RPMI7951 (cell line): ENCODE measurements at places on chromosomes 6 and 20. TPM values are rescaled to one million over a fixed set of nuclear protein-coding genes. Genes with fewer than 3 reads are reported as not detected.

DNA sequence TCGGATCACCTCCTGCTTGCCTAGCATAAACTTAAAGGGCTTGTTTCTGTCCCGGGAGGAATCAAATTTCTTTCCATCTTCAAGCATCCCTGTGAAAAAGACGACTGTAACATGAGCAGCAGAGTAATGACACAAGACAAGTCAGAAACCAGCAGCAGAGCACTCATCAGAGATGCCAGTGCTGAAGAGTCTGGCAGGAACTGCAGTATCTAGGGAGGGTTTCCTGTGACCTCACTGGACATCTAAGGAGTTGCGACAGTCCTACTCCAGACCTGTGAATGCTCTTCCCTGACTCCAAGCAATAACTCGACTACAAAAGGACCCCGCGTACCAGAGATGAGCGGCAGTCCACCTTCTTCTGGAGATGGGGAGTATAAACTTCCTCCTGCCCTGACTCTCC, 17.3 kb downstream of the FKBP1A start:
- peak; percentile 79 for DNase-seq

DNA sequence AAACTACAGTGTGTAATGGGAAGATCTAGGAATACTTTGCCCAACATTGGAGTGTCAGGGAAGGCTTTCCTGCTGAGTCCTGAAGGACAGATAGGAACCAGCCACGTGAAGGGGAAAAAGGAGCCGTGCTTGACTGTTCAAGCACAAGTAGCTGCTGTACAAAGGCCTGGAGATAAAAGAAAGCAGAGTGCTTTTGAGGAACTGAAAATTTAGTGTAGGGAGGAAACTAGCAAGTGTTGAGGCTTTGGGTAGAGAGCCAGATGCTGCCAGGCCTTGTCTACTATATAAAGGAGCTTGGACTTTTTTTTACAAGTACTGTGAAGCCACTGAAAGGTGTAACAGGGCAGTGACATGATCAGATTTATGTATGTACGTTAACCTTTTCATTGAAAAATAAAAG, 39.0 kb downstream of the DSE start:
- no peak for DNase-seq

The SCAF8 gene
- 18.3 and 21.4 TPM in 2 replicates for total RNA-seq

The MMP24 gene
- total RNA-seq = 0.59 and 0.96 TPM in 2 replicates

DNA sequence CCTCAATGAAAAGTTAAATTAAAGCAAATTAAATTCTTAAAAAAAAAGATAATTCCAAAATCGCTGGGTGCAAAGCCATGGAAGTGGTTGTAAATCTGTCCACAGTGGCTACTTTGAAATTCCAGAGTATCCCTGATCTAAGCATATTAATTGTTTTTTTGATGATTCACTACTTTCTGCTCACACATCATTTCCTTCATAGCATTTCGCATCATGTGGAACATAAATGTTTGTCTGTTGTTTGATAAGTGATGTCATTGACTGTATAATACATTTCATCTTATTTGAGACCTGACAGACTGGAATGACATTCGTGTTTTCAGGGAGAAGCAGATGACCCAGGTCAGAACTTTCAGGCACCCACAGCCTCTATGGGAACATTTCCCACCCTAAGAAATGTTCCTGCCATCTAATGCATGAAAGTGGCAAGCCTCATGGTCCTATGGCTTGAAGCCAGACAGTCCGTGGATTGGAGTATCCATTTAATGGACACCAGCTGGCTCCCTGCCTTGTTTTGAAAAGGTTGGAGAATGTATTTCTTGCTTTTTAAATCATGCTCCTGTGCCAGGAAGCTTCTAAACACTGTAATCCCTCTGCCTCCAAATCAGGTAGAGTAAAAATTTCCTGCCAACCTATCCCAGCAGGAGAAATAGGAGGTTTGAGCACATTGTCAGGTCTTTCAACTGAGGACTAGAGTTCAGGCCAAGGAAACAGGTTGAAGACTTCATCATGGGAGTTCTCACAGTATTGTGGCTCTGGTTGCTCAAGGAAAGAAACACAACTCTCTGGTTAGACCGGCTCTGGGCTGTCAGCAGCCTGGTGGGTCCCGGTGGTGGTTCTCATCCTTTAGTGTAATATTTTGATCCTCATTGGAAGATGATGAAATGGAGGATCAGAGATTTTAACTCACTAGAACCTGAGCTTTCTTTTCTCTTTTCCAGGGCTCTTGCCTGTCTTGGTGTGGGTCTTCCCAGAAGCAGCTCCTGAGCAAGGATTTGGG, 157.9 kb downstream of the SLC24A3 start:
- peak; percentile 41 for DNase-seq

DNA sequence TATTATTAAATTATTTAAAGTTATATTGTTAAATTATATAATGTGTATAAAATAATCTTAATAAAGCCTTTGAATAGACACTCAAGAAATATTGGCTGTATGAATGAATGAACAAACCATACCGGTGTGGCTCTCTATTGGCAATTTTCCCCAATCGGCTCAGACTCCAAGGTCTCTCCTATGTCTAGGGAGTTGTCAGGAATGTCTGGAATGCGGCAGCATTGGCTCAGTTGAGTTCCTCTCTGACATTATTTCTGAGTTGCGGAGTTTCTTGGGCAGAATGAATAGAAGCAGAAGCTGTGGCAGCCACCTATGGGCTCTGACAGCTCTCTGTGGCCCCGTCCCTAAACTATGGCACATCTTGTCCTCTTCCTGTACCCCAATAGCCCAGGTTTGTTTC, 111.0 kb downstream of the SOBP start:
- peak; percentile 63 for DNase-seq

The KIFC1 gene
- total RNA-seq = 125 and 128 TPM in 2 replicates

The SAMD3 gene
- total RNA-seq = 0.96 and 1.2 TPM in 2 replicates
